Suprapubic skin (tissue), 4 donors: ENCODE measurements at places on chromosomes 12 and 14. TPM values are rescaled to one million over a fixed set of nuclear protein-coding genes. Genes with fewer than 3 reads are reported as not detected.

GRCh38 chr14:68552602-68553001, 240.3 kb downstream of the ZFP36L1 start:
- DNase-seq: peak; percentile 59
- no peaks in the 10 kb centered on the region for H3K27me3 ChIP-seq
- H3K27ac ChIP-seq: peak overlapping the region; percentile 88
- no peaks in the 10 kb centered on the region for H3K36me3 ChIP-seq
- H3K4me1 ChIP-seq: peaks cover 84% of the 10 kb centered on the region

- no peak overlapping the region for H3K4me3 ChIP-seq
- H3K27me3 ChIP-seq: no peaks in the 10 kb centered on the region
- peaks cover 13% of the 10 kb centered on the region for H3K36me3 ChIP-seq
- no peaks in the 10 kb centered on the region for H3K4me1 ChIP-seq
These were observed 37.9 kb downstream of the MDM1 start for GRCh38 chr12:68294251-68294650.

DNA sequence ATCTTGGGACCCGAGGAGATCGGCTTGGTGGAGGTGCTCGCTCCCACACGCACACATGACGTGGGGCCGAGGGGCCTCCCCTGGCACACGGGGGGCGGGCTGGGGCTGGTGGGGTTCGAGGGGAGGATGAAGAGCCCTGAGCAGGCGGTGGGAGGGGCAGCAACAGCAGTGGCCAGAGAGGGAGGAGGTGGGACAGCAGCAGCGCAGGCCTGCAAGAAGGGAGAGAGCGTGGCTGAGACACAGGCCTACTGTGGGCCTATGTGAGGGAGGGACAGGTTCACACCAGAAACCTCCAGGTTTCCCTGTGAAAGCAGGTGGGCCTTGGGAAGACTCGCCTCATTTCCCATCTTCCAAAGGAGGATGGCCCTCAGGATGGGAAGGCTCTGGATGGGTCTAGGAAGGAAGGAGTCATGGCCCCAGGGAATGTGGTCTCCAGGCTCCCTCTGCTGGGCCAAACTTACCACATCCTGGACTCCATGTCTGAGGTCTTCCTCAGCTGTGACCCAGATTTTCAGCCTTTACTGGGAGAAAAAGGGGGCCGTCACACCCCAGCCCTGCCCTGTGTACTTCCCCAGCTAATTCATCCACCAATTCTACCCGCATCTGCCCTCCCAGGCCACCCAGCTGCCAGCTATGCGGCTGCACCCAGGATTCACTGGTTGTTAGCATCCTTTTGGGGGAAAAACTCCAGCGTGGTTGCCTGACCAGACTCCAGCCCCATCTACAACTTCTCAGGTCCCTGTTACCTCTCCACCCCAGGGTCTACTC, 2.8 kb downstream of the PIANP start:
- peaks cover 16% of the 10 kb centered on the region for H3K4me1 ChIP-seq
- no peak overlapping the region for H3K4me3 ChIP-seq
- H3K27ac ChIP-seq: no peak overlapping the region
- H3K27me3 ChIP-seq: peaks cover 77% of the 10 kb centered on the region

DNA sequence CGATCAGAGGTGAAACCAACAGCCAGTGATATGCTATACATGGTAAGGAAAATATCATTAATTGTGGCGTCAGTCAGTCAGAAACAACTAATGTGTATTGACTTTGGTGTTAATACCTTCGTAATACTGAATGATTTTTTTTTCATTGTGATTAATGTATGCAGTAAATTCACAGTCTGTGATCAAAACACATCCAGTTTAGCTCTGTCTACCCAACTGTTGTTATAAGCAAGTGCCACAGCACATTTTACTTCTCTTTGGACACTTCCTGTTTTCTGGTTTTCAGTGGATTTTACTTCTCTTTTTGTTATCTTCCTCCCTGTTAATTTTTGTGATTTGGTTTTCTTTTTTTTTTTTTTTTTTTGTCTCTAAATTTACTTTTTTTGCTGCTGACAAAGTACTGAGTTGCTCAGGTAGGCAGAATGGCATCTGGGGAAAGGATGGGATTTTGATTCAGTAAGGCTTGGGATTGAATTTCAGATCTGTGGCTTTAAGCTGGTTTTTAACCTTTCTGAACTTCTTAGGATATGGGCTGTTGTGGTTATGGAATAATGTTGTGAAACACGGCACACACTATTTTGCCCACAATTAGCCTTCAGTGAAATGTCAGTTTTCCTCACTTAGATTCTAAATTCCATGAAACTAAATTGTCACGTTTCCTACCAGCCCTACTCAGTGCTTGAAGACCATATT, 604 bp downstream of the GLIPR1 start:
- peak overlapping the region; percentile 42 for H3K4me3 ChIP-seq
- H3K27me3 ChIP-seq: no peaks in the 10 kb centered on the region
- no peak for DNase-seq
- peak overlapping the region; percentile 61 for H3K27ac ChIP-seq

- no peak overlapping the region for H3K4me3 ChIP-seq
- H3K27me3 ChIP-seq: no peaks in the 10 kb centered on the region
- no peaks in the 10 kb centered on the region for H3K36me3 ChIP-seq
- no peak overlapping the region for H3K27ac ChIP-seq
- peaks cover 13% of the 10 kb centered on the region for H3K4me1 ChIP-seq
- no peak for DNase-seq
These were observed 115.4 kb downstream of the SINHCAF start for GRCh38 chr12:31210541-31210940.

GRCh38 chr14:36113341-36113740, 63.2 kb downstream of the PTCSC3 start:
- H3K36me3 ChIP-seq: no peaks in the 10 kb centered on the region
- H3K27ac ChIP-seq: no peak overlapping the region
- H3K4me3 ChIP-seq: no peak overlapping the region
- DNase-seq: no peak

The KRT76 gene
- not detected for total RNA-seq

DNA sequence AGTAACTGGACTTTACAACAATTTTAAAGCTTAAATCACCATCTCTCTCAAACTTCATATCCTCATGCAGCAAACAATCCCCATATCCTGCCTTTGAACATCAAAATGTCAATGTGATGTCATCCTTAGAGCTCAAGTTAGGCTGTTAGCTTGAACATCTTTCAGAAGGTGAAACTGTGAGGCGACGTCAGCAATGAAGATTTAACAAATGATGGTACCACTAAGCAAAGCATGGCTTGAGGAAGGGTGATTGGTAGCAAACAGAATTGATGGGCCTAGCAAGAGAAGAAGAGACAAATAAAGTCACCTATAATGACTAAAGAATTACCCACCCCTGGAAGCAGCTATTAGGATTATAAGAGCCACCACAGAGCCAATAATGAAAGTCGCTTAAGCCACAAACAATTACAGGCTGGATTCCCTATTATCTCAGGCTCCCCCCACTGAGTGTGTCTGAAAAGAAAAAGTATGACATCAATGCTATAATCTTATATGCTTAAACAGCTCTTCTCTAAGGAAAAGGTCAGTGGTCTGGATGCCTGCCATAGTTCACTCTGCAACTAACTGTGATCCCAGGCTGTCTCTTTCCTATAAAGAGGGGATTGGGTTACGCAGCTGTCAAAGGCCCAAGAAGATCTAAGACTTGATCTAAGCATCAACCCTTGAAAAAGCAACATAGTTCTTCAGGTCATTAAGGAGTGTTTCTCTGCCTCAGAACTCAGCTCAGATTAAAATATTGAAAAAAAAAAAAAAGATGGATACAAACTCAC, 18.1 kb downstream of the EGLN3 start:
- peaks cover 11% of the 10 kb centered on the region for H3K4me1 ChIP-seq
- no peak for DNase-seq
- peaks cover 11% of the 10 kb centered on the region for H3K36me3 ChIP-seq
- H3K27me3 ChIP-seq: no peaks in the 10 kb centered on the region
- no peak overlapping the region for H3K4me3 ChIP-seq

DNA sequence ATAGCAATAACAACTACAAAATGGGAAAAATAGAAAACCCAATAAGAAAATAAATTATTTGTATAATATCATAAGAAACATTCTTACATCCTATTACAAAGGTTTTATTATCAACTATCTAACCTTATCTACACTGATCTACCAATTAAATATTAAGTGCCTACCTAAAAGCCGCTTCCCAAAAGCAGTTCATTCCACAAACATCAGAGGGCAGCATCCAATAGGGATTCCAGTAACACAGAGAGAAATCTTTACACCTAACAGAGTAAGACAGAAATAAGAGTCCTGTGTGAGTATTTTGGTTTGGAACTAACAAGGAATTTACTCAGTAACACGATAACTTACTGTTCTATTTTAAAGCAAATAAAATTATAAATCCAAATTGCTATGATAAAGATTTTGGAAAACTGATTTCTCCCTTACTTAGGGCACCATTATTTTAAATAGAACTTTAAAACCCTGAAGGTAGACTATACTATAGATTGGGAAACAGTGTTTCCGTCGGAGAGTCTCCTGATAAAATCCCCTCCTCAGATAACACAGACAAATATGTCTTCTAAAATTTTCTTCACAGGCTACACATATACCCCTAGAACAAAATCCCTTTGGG, 15.0 kb downstream of the GXYLT1 start:
- no peak for DNase-seq
- no peak overlapping the region for H3K4me3 ChIP-seq
- H3K27ac ChIP-seq: no peak overlapping the region
- H3K4me1 ChIP-seq: peaks cover 16% of the 10 kb centered on the region
- H3K36me3 ChIP-seq: no peaks in the 10 kb centered on the region
- no peaks in the 10 kb centered on the region for H3K27me3 ChIP-seq

The CD163L1 gene
- 4.7 TPM for total RNA-seq

GRCh38 chr14:97266653-97267052, 469.5 kb downstream of the VRK1 start:
- no peak overlapping the region for H3K27ac ChIP-seq
- H3K4me1 ChIP-seq: no peaks in the 10 kb centered on the region
- H3K36me3 ChIP-seq: no peaks in the 10 kb centered on the region
- H3K4me3 ChIP-seq: no peak overlapping the region
- no peak for DNase-seq
- H3K27me3 ChIP-seq: no peaks in the 10 kb centered on the region

GRCh38 chr12:103333676-103334075, 162.1 kb downstream of the C12orf42 start:
- H3K4me1 ChIP-seq: no peaks in the 10 kb centered on the region
- H3K27me3 ChIP-seq: no peaks in the 10 kb centered on the region
- H3K4me3 ChIP-seq: no peak overlapping the region
- DNase-seq: no peak

GRCh38 chr14:22039938-22040780, 366.5 kb upstream of the OR4E1 start:
- no peaks in the 10 kb centered on the region for H3K36me3 ChIP-seq
- H3K4me3 ChIP-seq: no peak overlapping the region
- H3K4me1 ChIP-seq: no peaks in the 10 kb centered on the region
- no peak for DNase-seq

DNA sequence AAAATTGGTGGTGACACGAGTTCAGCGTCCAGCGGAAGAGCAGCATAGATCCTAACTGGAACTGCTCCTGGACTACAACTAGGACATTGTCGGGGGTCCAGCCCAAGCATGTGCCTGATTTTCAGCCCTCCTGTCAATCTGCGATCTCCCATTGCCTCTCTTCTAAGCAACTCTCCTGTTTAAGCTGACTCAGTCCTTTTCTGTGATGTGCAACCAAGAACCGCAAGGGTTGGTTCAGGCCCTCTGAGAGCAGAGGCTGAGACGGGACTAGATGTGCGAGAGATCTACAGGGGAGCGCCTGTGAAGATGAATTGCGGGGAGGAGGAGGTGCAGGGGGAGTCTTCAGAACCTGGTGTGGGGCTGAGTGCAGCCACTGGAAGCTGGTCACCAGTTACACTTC, 3.7 kb upstream of the PAPLN start:
- H3K4me1 ChIP-seq: peaks cover 25% of the 10 kb centered on the region
- no peak for DNase-seq
- H3K27me3 ChIP-seq: no peaks in the 10 kb centered on the region
- H3K27ac ChIP-seq: no peak overlapping the region
- H3K36me3 ChIP-seq: no peaks in the 10 kb centered on the region

DNA sequence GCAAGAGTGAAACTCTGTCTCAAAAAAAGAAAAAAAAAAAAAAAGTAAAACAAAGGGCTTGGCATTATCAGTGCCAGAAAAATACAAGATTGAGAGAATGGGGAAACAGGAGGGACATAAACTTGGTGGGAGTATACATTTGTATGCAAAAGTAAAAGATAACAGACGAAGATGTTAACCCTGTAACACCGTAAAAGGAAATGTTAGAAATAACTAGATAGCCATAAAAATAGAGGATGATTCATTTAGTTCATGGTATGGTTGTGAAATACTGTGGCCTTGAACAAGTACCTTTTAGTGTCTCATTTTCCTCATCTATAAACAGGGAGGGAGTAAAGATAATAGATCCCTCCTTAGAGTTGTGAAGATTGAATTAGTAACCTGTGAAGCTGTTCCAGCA, 33.3 kb downstream of the ATP2A2 start:
- H3K36me3 ChIP-seq: peaks cover 16% of the 10 kb centered on the region
- no peak for DNase-seq
- H3K4me3 ChIP-seq: no peak overlapping the region
- peaks cover 38% of the 10 kb centered on the region for H3K4me1 ChIP-seq
- H3K27ac ChIP-seq: no peak overlapping the region

DNA sequence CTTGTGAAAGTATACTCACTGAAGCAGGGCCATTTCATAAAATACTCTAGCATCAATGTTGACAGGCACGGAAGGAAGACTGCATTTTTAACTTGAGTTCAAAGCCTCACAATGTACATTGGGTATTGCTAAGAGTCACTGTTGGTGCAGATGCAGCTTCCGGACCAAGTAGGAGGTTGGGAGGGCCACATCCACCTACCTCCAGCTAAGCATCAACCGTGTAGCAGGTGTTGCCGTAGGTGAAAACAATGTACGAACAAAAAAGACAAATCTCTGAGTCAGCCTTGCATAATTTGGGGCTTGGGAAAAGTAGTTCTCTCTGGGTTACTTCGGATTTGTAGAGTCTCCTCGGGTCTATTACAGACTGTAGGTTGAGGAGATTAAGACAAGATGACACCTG, 48.1 kb downstream of the TMTC1 start:
- no peak for DNase-seq
- H3K27me3 ChIP-seq: no peaks in the 10 kb centered on the region
- H3K36me3 ChIP-seq: no peaks in the 10 kb centered on the region
- no peak overlapping the region for H3K4me3 ChIP-seq
- no peak overlapping the region for H3K27ac ChIP-seq
